Temporal lobe (tissue), 4 donors: ENCODE measurements at places on chromosomes 11 and 22. TPM values are rescaled to one million over a fixed set of nuclear protein-coding genes. Genes with fewer than 3 reads are reported as not detected.

LIF gene
- not detected for total RNA-seq

ANKK1 gene
- not detected for total RNA-seq

TIMP3 gene
- total RNA-seq = 18.2 TPM

APOBEC3C gene
- total RNA-seq = 0.49 TPM

VSIG10L2 gene
- not detected for total RNA-seq

ARHGAP8 gene
- 1.7 TPM for total RNA-seq

OR51A4 gene
- total RNA-seq = not detected

C11orf52 gene
- not detected for total RNA-seq

PRR33 gene
- total RNA-seq = not detected

CCDC81 gene
- 2.5 TPM for total RNA-seq

PATZ1 gene
- total RNA-seq = 27.5 TPM

C11orf16 gene
- total RNA-seq = 0.25 TPM

SYT13 gene
- total RNA-seq = 130 TPM

RAPSN gene
- not detected for total RNA-seq

RPS25 gene
- total RNA-seq = 1,273 TPM

MMP20 gene
- total RNA-seq = not detected

MPZL2 gene
- 3.0 TPM for total RNA-seq
